Upper lobe of left lung (tissue), 6 donors: ENCODE measurements at places on chromosomes 4 and X.
A peak's percentile ranks its signal among the peaks of the same experiment; 100 is the strongest.

DNA sequence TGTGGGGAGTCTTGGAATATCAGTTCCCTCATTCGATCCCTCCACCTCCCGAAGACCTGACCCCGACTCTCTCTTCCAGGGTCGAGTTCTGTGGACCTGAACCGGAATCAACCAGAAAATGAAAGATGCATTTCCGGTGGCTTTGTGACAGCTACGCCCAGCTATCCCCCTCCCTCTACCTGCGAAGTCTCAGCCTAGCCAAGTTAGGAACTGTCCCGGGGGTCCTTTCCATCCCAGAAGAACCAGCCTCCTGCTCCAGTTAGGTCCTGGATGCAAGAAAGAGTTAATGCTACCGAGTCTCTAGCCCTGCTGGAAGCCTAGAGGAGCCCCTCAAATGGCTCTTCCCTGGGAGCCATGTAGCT, 13.4 kb upstream of the ETDC start:
- no peaks in the 10 kb centered on the region for H3K36me3 ChIP-seq
- H3K27ac ChIP-seq = no peak overlapping the region
- H3K4me1 ChIP-seq = no peaks in the 10 kb centered on the region
- peak overlapping the region; percentile 35 for H3K4me3 ChIP-seq
- no peaks in the 10 kb centered on the region for H3K27me3 ChIP-seq

DNA sequence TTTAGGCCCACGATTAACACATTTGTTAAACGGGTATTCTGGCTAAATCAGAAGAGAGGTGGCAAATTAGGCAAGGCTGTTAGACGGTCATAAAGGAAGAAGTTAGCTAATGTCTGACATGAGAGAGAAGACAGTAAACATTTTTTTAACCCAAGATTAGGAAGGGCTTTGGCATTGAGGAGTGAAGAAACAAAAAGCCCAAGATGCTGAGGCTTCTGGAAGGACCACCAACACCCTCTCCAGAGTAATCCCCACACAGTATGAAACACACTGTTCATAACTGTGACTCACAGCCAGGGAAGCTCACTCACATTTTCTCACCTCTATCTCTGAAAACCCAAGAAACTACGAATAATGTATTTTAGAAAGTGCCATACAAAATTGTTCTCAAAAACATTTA, 127.6 kb downstream of the AMELX start:
- no peaks in the 10 kb centered on the region for H3K27me3 ChIP-seq
- no peaks in the 10 kb centered on the region for H3K36me3 ChIP-seq
- H3K27ac ChIP-seq = no peak overlapping the region
- no peaks in the 10 kb centered on the region for H3K4me1 ChIP-seq
- DNase-seq = no peak
- no peak overlapping the region for H3K4me3 ChIP-seq

- DNase-seq = no peak
- H3K36me3 ChIP-seq = no peaks in the 10 kb centered on the region
- H3K27ac ChIP-seq = no peak overlapping the region
- H3K4me3 ChIP-seq = no peak overlapping the region
- no peaks in the 10 kb centered on the region for H3K4me1 ChIP-seq
- no peaks in the 10 kb centered on the region for H3K27me3 ChIP-seq
Measured at GRCh38 chr4:60128888-60129287, 1071.2 kb upstream of the ADGRL3 start.

DNA sequence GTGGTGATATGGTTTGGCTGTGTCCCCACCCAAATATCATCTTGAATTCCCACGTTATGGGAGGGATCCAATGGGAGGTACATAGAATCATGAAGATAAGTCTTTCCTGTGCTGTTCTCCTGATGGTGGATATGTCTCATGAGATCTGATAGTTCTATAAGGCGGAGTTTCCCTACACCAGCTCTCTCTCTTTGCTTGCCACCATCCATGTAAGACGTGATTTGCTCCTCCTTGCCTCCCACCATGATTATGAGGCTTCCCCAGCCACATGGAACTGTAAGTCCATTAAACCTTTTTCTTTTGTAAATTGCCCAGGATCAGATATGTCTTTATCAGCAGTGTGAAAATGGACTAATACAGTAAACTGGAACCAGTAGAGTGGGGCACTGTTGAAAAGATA, 39.5 kb downstream of the HSD17B13 start:
- no peak overlapping the region for H3K27ac ChIP-seq
- no peaks in the 10 kb centered on the region for H3K4me1 ChIP-seq
- no peaks in the 10 kb centered on the region for H3K27me3 ChIP-seq
- no peaks in the 10 kb centered on the region for H3K36me3 ChIP-seq

GRCh38 chr4:37758226-37758625, 68.3 kb upstream of the PGM2 start:
- peaks cover 37% of the 10 kb centered on the region for H3K4me1 ChIP-seq
- H3K4me3 ChIP-seq = no peak overlapping the region
- peak; percentile 66 for DNase-seq
- H3K27me3 ChIP-seq = no peaks in the 10 kb centered on the region
